ENCODE measurements at places on chromosomes 13 and 19.
A peak's percentile ranks its signal among the peaks of the same experiment; 100 is the strongest.

- no peak for DNase-seq
These were observed 787 bp downstream of the ZNF580 start for GRCh38 chr19:55641426-55642152.

DNA sequence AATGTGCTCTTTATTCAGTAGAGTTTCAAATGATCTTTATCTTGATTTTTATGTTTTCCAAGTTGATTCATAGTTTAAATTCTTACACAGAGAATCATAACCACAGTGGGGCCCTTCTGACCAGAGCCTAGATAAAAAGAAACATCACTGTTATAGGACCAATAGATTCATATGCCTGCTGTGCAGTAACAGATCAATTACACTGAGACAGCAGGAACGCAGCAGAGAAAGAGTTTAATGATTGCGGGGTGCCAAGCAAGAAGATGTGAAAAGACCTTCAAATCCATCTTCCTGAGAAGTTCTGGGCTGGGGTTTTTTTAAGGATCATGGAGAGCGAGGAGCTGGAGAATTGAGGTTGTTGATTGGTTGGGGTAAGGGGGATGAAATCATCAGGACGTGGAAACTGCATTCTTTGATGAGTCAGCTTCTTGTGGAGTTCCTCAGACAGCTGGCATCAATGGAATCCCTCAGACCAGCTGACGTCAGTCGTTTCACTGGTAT is 346.6 kb downstream of the TBC1D4 start:
- DNase-seq = peak; percentile 99

DNA sequence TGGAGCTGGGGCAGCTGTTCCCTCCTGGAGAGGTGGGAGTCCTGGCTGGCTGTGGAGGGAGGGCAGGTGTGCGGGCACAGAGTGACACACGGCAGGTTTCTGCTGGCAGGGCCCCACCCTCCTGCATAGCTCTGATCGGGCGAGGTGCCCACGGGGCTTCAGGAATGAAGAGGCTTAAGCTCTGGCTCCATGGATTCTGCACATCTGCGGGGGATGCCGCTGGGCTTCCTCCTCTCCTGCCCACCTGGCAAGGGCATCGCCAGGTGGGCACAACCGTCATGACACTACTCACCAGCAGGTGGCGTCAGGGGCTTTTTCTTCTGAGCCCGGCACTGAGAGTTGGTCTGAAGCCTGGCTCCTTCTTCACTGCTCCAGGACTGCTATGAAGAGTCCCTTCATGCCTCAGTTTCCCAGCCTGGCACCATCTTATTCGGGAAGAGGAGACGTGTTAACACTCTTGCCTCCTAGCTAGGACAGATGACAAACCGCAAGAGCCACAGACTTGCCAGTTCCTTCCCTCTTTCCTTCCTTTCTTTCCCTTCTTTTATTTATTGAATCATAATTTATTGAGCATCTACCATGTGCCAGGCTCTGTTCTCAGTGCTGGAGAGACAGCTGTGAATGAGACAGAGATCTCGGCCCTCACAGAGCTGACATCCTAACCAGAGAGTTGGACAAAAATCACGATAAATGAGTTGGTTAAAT is 15.2 kb upstream of the PAK4 start:
- DNase-seq = peak; percentile 35

- no peak for DNase-seq
These were observed 70.1 kb downstream of the ITGBL1 start for GRCh38 chr13:101522607-101523006.

- no peak for DNase-seq
These were observed 409.8 kb upstream of the KLHL1 start for GRCh38 chr13:70518081-70518480.

DNA sequence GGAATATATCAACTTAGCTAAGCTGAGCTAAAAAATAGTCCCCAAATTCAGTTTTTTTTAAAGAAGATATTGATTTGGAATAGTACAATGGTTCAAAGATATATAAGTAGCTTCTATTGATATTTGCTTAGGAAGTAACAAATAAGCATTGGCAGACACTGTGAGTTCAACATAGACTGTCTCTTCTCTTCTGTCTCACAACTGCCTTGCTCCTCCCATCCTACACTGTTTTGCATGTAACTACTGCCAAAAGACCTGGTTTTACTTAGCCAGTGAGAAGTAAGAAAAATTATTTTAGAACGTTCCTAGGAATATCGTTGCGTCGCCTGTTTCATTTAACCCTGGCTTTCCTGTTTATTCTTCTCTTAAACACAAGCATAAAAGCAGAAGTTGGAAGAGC is 859.0 kb upstream of the SPRY2 start:
- DNase-seq = no peak

DNA sequence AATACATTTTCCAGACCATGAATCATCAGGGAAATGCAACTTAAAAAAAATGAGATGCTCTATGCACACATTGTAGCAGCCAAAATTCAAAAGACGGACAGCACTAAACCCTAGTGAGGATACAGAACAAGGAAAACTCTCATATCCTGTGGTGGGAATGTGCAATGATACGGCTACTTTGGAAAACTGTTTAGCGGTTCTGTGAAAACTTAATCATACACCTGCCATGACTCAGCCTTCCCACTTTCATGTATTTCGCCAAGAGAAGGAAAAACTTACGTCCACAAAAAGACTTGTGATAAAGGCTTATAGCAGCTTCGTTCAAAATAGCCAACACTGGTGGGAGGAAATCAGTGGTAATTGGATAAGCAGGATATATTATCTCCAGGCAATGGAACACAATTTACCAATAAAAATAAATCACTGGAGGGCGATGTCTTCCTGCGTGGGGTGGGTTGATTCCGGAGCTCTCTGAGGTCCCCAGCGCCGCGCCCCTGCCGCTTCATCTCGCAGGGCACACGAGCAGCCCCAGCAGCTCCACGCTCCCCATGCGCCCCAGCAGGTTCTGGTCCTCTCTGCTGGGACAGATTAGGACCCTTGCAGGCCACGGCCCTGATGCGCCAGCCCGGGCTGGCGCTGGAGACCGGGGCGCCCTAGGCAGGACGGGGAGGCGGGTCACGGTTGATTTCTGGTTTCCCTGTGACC is 97.2 kb upstream of the ARHGEF7 start:
- DNase-seq = no peak

GRCh38 chr13:39107561-39107960 is 69.3 kb downstream of the NHLRC3 start:
- DNase-seq = no peak

GRCh38 chr13:50401049-50401505 is 385.8 kb downstream of the KCNRG start:
- peak; percentile 58 for DNase-seq

- peak; percentile 96 for DNase-seq
These were observed 143.9 kb upstream of the TSC22D1 start for GRCh38 chr13:44719857-44720671.

DNA sequence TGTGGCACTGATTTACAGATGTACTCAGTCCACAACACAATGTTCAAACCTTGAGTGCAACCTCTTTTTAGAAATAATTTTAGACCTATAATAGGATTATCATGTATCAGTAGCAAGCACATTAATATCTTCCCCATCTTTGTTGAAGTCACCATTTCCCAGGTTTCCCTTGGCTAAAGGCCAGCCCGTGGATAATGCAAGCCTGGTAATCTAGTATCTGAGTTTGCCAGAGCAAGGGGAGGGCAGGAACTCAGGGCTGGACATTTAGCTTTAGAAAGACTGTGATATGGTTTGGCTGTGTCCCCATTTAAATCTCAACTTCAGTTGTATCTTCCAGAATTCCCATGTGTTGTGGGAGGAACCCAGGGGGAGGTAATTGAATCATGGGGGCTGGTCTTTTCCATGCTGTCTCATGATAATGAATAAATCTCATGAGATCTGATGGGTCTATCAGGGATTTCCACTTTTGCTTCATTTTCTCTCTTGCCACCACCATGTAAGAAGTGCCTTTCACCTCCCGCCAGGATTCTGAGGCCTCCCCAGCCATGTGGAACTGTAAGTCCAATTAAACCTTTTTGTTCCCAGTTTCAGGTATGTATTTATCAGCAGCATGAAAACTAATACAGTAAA is 37.7 kb downstream of the SLC6A16 start:
- DNase-seq = no peak

GRCh38 chr19:51702103-51702824 is 9.1 kb downstream of the SPACA6 start:
- no peak for DNase-seq

DNA sequence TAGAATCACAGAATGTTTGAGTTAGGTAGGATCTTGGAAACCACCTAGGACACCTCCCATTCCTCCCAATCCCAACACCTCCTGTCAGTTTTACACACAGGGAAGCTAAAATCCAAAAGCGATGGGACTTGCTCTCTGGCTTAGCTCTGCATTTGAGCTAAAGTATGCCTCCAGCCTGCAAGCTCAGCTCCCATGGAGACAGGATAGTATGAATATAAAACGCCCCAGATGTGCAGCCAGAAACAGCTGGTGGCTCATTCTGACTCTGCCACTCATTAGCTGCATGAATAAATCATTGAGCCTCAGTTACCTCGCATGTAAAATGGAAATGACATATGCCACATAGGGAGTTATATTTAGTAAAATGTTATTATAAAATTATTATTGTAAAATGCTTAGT is 336.0 kb downstream of the SUCLA2 start:
- no peak for DNase-seq

GRCh38 chr19:33662391-33663092 is 40.8 kb downstream of the CHST8 start:
- no peak for DNase-seq

DNA sequence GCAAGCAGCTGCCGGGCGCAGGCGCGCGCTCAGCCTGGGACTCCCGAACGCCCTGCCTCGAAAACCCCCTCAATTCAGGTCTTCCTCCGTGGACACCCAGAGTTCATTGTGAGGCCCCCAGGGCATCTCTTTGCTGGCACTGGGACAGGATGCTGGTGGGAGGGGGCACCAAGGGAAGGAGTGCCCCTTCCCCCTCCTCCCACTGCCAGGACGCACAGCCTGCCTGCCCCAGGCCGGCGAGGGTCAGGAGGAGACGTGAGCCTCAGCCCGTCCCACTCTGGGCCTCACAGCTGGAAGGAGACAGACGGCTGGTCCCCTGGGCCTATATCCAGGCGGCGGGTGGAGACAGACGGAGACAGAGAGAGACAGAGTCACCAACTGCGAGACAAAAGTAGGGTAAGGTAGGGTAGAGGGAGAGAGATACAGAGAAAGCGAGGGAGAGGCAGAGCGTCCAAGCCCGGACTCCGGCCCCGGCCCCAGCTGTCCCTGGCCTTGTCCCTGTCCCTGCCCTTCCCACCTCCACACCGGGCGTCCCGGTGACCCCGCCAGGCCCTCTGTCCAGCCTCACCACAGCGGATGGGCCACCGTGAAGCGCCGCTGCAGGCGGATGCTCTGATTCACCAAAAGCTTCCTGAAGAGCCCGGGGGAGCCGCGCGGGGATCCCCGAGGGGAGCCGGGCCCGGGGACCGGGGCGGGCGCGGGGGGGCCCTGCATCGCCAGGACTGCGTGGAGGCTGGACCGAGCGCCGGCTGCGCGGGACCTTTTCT is at the start of gene PDE4C:
Gene PDE4C, minus strand, starts transcription at position 737 of the 767 bp plus-strand sequence. Its CDS starts 23 bp downstream, at position 714.
- peak; percentile 35 for DNase-seq

GRCh38 chr13:95492044-95492801 is 60.3 kb upstream of the CLDN10 start:
- DNase-seq = no peak

- no peak for DNase-seq
These were observed at the start of gene SMIM24 for GRCh38 chr19:3480383-3481091. Gene SMIM24, minus strand, starts transcription at chr19:3480525. Its CDS starts 62 bp downstream, at chr19:3480463.

- DNase-seq = no peak
These were observed 6.0 kb downstream of the SIX5 start for GRCh38 chr19:45762870-45763631.

DNA sequence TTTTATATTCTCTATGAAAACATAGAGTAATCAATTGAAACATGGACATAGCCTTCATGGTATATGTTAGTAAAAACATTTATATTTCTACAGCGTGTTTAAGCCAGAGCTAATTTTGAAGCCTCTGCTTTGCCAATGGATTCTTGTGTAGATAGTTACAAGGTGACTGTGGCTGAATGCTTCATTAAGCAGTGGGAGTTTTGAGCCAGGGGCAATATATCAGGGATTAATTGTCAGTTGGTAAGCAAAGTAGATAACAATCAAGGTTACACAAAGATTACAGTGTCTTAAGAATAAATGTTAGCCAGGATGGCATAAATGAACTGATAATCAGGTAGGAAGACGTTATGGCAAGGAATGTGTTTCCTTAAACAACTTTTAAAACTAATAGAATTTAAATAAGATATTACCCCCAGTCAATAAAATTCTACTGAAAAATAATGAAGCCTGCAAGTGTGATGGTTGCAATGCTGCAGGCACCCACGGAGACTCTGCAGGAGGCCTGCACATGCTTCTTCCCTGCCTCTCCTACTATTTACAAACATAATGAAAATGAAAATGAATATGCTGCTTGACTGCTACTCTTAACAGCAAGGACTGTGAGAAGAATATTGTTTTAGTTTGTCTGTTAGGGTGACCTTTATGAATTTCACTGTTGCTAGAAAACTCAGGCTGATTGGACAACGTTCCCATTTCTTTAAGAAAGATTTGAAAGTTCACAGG is 588.5 kb downstream of the GPC5 start:
- DNase-seq = no peak

GRCh38 chr13:108993346-108993745 is 363.9 kb downstream of the MYO16 start:
- peak; percentile 25 for DNase-seq

- DNase-seq = no peak
These were observed 103.5 kb upstream of the SPRY2 start for GRCh38 chr13:80444240-80445015.

GRCh38 chr19:4115050-4115817 is 8.7 kb downstream of the MAP2K2 start:
- no peak for DNase-seq

DNA sequence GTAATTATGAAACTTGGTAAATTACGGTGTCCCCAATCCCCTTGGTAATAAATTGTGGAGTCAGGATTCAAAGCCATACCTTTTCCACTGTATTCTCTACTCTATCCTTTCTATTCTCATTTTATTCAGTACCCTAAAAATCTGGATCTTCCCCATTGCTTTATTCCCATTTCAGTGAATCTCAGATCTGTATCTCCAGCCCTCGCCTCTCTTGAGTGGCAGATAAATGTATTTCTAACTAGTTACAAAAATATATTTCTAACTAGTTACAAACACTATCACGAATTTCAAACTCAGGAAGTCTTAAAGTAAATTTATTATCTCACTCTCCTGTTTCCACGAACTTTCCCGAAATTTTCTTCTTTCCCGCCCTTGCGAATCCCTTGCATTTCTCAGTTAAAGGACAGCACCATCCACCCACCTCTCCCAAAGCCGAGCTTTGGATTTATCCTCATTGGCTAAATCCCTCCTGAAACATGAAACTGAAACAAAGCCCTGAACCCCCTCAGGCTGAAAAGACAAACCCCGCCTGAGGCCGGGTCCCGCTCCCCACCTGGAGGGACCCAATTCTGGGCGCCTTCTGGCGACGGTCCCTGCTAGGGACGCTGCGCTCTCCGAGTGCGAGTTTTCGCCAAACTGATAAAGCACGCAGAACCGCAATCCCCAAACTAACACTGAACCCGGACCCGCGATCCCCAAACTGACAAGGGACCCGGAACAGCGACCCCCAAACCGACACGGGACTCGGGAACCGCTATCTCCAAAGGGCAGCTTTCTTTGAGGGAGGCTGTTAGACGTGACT is 164.3 kb upstream of the PABPC3 start:
- DNase-seq = no peak

All from fibroblast of skin of back (primary cell).